ENCODE measurements at places on chromosomes 1 and 21. TPM values are rescaled to one million over a fixed set of nuclear protein-coding genes. Genes with fewer than 3 reads are reported as not detected.

Gene S100A2
- polyA plus RNA-seq, result 11.8 TPM

Gene TNFRSF8
- 0.67 TPM for polyA plus RNA-seq

Gene PDE9A
- polyA plus RNA-seq, result 36.7 TPM

Gene GPR161
- polyA plus RNA-seq, result 23.3 TPM

Gene ELAPOR1
- polyA plus RNA-seq, result 1.9 TPM

Gene TINAGL1
- 40.3 TPM for polyA plus RNA-seq

Gene KPRP
- not detected for polyA plus RNA-seq

Gene LAPTM5
- polyA plus RNA-seq, result 19.5 TPM

Gene EVA1B
- 64.5 TPM for polyA plus RNA-seq

Gene YRDC
- 14.2 TPM for polyA plus RNA-seq

Gene RNU1-2
- not detected for polyA plus RNA-seq

Gene HFM1
- 9.9 TPM for polyA plus RNA-seq

Gene FCRL5
- polyA plus RNA-seq, result 0.06 TPM

Gene KRTAP13-1
- polyA plus RNA-seq, result not detected

Gene FCGR3A
- polyA plus RNA-seq, result 1.2 TPM

Gene LCE2C
- polyA plus RNA-seq, result not detected

All from right renal pelvis (tissue), 4 donors.